ENCODE measurements at places on chromosomes 1 and 21.

DNA sequence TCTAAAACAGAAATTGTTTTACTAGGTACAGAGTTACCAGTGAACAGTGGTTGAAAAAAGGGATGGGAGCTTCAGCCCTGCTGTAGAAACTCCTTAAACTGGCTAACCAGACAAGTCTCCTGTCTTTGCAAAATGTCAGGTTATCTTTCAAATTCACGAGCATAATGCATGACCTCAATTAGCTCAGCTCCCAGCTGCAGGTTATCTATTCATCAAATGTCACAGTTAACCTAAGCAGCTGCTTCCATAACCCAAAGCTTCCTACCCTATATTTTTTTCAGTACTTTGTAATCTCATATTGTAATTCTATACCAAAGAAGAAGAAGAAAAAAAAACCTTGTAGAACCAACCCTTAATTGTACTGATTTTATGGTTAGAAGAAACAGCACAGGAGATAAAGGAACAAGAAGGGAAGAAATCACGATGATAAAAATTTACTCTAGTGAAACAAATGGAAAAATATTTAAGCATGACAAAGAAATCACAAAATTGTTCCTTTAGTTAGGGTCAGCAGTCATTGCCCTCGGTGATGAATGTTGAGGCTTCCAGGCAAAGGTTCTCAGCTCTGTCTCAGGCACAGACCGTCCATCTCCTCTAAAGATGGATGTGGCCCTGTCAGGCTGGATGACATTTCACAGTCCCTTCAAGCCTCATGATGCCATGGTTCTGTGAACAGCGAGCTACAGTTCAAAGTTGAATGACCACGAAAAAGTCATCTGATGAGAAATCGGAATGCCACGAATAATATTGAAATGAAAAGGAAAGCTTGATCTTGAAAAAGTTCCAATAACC, 95.9 kb downstream of the PLD5 start:
- H3K27ac ChIP-seq: no peak overlapping the region
- no peaks in the 10 kb centered on the region for H3K27me3 ChIP-seq
- H3K4me3 ChIP-seq: no peak overlapping the region
- peaks cover 7% of the 10 kb centered on the region for H3K4me1 ChIP-seq
- DNase-seq: no peak
- no peaks in the 10 kb centered on the region for H3K36me3 ChIP-seq

DNA sequence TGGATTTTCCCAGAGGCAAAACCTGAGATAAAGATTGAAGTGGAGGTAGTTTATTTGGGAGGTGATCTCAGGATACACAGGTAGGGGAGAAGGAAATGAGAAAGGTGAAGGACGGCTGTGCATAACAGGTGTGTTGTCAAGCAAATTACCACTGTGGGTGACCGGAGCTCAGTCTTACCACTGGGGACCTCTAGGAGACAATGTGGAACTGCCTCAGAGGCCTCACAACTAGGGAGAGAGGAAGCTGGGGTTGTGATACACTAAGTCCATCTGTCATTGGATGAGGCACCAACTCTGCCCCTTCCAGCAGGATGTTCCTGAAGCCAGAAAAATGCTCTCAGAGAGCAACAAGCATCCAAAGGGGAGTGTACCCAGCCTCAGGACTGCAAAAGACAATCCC, 32.6 kb downstream of the GRIK3 start:
- DNase-seq: no peak
- H3K27ac ChIP-seq: no peak overlapping the region
- no peaks in the 10 kb centered on the region for H3K4me1 ChIP-seq
- no peaks in the 10 kb centered on the region for H3K27me3 ChIP-seq
- no peaks in the 10 kb centered on the region for H3K36me3 ChIP-seq
- H3K4me3 ChIP-seq: no peak overlapping the region

GRCh38 chr1:160064164-160064563, 5.8 kb downstream of the KCNJ10 start:
- no peaks in the 10 kb centered on the region for H3K27me3 ChIP-seq
- DNase-seq: no peak
- H3K36me3 ChIP-seq: no peaks in the 10 kb centered on the region
- H3K4me1 ChIP-seq: no peaks in the 10 kb centered on the region
- H3K27ac ChIP-seq: no peak overlapping the region
- H3K4me3 ChIP-seq: no peak overlapping the region

DNA sequence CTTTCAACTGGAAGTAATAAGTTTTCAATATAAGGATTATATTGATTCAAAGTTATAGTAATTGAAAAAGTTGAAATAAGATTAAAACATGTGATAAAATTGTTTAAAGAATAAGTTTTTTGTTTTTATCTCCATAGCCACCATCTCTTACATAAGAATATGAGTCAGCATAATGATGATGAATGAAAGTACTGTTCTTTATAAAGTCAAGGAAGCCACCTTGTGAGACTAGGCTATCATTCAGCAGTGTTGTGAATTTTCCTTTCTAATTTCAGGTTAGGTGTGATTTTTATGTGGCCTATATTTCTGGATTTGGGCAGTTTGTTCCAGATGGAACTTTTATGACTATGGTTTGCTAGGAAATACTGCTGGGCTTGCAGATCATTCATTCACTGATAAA, 22.4 kb upstream of the ASB17 start:
- H3K27ac ChIP-seq: no peak overlapping the region
- H3K27me3 ChIP-seq: no peaks in the 10 kb centered on the region
- DNase-seq: no peak
- H3K4me3 ChIP-seq: no peak overlapping the region
- H3K4me1 ChIP-seq: no peaks in the 10 kb centered on the region

DNA sequence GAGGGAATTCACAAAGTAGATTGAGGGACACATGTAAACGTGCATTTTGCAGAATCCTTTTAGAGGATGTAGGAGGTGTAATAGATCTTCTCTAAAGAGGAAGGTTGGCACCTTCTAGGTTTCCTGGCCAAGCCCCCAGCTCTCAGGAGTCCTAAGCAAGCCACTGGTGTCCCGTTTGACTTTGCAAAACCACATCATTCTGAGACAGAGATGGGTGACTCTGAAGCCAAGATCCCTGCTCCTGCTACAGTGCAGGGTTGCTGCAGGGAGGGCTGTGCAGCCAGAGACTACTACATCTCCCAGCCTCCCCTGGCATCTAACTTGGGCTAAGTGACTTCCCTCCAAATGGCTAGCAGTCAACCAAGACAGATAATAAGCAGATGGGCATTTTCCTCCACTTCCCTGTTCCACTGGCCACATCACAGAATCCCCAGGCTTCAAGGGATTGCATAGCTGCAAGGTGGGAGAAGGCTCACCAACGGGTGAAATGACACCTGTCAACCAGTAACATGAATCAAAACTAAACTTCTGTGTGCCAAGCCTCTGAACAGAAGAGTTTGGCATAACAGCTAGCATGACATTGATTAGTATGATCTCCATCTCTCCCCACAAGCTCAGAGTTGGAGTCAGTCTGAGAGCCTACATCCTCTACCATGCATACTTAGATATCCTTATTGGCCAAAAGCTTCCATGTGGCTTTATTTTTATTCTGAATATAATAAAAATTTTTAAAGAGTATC, 129.6 kb upstream of the COA6 start:
- DNase-seq: no peak
- no peaks in the 10 kb centered on the region for H3K27me3 ChIP-seq
- H3K4me1 ChIP-seq: no peaks in the 10 kb centered on the region
- H3K27ac ChIP-seq: no peak overlapping the region
- H3K4me3 ChIP-seq: no peak overlapping the region

DNA sequence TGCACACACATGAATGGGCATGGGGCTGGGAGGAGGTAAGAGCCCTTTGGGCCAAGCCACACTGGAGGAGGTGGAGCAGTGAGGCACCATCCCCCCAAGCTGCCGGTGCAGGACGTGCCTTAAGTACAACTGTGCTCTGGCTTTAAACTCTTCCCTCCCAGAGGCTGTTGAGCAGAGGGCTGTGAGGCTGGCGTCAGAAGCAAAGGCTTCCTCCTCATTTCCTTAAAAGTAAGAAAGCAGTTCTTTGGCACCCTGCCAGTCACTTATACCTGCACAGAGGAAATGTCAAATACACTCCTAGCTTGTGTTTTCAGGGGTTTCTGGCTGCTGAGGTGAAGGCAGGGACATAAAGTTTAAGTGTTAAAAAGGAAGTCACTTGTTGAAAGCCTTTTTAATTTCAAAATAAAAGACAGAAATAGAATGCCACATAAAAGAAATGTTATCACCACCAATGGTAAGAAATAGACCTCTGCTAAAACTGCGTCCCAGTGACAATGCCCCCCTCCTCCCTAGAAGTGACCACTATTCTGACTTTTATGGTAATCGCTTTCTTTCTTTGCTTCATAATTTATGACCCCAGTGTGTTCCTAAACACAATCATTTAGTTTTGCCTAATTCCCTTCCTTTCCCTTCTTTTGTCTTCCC, 33.0 kb downstream of the LAMC2 start:
- peaks cover 5% of the 10 kb centered on the region for H3K4me1 ChIP-seq
- H3K27ac ChIP-seq: peak overlapping the region; percentile 63
- H3K4me3 ChIP-seq: no peak overlapping the region
- no peak for DNase-seq
- H3K36me3 ChIP-seq: no peaks in the 10 kb centered on the region
